ENCODE measurements at places on chromosomes 6 and 20.

GRCh38 chr6:106253731-106254130 is 71.8 kb downstream of the ATG5 start:
- no peak for DNase-seq

GRCh38 chr6:132570221-132570777 is at the start of gene TAAR6:
Gene TAAR6 (plus strand): TSS chr6:132570322. CDS start chr6:132570322, 0 bp downstream.
- no peak for DNase-seq

GRCh38 chr6:99905209-99906106 is 88.6 kb downstream of the MCHR2 start:
- DNase-seq = no peak

DNA sequence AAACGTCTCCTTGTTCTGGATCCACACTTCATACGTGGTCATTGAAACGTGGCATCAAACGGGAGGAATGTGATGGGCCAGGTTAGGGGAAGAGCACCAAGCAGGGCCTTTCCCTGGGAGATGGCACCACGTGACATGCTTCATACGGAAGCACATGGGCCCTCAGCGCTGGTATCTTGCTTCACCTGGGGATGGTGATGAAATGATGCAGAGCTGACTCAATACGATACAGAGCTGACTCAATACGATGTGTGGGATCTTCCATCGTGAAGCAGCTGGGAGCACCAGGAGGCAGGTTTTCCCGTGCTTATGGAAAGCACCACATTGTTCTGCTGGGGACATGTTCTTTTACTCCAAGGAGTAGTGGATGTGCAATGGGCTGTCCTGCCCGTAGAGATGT is 22.5 kb upstream of the TAGAP start:
- no peak for DNase-seq

- DNase-seq = no peak
Observed at GRCh38 chr6:125899726-125900182, 56.8 kb upstream of the HINT3 start.

All from stimulated activated CD4-positive, alpha-beta T cell treated with anti-CD3 and anti-CD28 coated beads, Interleukin-4, amount 100 ng/mL, for 48 hours (primary cell).